Spinal cord (tissue), 10 donors: ENCODE measurements at places on chromosomes 3 and 15. TPM values are rescaled to one million over a fixed set of nuclear protein-coding genes. Genes with fewer than 3 reads are reported as not detected.

TEX9 gene
- 25.4 TPM for total RNA-seq

MEF2A gene
- total RNA-seq = 42.0 TPM

TMEM40 gene
- total RNA-seq = 0.50 TPM

DNA sequence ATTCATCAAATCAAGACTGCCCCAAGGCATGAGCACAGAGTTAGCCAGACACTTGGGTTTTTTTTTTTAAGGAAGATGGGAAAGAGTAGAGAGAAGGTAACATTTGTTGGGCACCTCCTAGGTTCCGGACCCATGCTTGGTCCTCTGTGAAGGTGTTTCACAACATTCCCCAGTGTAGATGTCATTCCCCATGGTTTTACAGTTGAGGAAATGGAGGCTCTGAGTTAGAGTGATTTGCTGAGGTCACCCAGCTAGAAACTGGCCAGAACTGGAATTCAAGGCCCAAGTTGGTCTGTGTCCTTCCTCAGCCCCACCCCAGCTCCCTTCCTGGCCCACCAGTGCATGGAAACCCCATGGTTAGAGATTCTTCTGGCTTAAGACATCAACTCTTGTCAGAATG is 19.9 kb downstream of the WNT7A start:
- H3K4me1 ChIP-seq = peaks cover 17% of the 10 kb centered on the region
- H3K36me3 ChIP-seq = peaks cover 44% of the 10 kb centered on the region
- DNase-seq = no peak
- no peaks in the 10 kb centered on the region for H3K27me3 ChIP-seq
- H3K27ac ChIP-seq = no peak overlapping the region
- H3K4me3 ChIP-seq = no peak overlapping the region

DNA sequence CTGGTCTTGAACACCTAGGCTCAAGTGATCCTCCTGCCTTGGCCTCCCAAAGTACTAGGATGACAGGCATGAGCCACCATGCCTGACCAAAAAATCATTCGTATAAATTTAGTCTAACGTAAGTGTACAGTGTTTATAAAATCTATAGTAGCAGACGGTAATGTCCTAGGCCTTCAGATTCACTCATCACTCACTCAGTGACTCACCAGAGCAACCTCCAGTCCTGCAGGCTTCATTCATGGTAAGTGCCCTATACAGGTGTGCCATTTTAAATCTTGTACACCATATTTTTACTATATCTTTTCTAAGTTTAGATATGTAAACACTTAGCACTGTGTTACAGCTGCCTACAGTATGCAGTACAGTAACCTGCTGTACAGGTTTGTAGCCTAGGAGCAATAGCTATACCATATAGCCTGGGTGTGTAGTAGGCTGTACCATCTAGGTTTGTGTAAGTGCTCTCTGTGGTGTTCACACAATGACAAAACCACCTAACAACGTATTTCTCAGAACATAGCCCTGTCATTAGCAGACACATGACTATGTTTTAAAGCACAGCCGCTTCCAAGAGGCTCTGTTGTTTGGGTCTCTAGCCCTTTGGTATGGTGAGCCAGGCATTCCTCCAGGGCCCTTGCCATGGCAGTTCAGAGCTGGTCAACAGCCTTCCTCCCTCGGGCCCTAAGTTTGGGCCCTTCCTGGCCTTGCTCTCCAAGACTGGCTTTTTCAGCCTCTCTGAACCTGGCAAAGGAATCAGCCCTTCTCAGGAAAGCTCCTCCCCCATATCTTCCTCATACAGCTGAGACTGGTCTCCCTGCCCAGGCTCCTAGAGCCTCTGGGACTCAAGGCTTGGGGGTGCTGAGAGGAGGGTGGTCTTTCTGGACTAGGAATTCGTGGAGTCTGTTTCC is 1.9 kb upstream of the CCDC9B start:
- H3K36me3 ChIP-seq = peaks cover under 1% of the 10 kb centered on the region
- DNase-seq = no peak
- H3K27me3 ChIP-seq = no peaks in the 10 kb centered on the region
- H3K4me3 ChIP-seq = no peak overlapping the region
